ENCODE measurements at places on chromosomes 5 and 9. TPM values are rescaled to one million over a fixed set of nuclear protein-coding genes. Genes with fewer than 3 reads are reported as not detected.
A peak's percentile ranks its signal among the peaks of the same experiment; 100 is the strongest.

The ENG gene
- 94.3 TPM for total RNA-seq

DNA sequence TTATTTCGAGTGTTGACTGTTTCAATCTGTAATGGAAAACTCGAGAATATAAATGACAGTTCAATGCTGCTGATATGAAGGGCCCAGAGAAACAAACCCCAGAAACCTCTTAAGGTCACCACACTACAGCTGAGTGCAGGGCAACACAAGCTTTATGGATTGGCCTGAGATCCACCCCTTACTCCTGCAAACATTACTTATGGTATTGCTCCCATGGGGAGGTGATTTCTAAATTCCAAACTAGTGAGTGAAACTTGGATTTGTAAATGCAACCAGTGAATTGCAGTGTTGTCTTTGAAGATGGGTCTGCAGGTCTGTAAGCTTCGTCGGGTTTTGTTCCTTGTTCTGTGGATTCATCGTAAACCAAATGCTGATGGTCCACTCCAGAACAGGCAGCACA, 85.4 kb downstream of the NTRK2 start:
- no peak for DNase-seq

DNA sequence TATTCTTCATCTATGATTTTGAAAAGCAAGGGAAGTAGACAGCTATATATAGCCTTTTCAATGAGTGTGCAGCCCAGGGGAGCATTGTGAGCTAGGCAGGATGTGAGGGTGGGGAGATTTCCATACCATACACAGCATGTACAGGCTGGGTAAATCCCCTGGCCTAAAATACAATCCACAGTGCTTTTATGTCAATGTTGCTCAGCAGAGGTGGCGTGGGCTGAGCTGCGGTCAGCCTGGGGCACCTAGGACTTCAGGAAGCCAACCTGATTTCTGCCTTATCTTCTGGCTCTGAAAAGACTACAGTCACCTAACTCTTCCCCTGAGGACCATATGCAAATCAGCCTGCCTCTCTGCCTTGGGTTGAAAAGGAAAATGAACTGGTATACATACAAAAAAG, 6.3 kb upstream of the GARIN3 start:
- no peak for DNase-seq

GRCh38 chr5:55989860-55990259, 4.9 kb downstream of the IL6ST start:
- DNase-seq = no peak

The SPATA31E1 gene
- not detected for total RNA-seq

- no peak for DNase-seq
These were observed 93.3 kb downstream of the SLF1 start for GRCh38 chr5:94711785-94712184.

GRCh38 chr5:150639377-150639692, 1.1 kb upstream of the SYNPO start:
- no peak for DNase-seq

- no peak for DNase-seq
These were observed 343.1 kb downstream of the CTNND2 start for GRCh38 chr5:11560915-11561697.

The C5orf58 gene
- 0.52 TPM for total RNA-seq

- peak; percentile 18 for DNase-seq
These were observed 58.6 kb downstream of the DIAPH1 start for GRCh38 chr5:141560151-141560550.

DNA sequence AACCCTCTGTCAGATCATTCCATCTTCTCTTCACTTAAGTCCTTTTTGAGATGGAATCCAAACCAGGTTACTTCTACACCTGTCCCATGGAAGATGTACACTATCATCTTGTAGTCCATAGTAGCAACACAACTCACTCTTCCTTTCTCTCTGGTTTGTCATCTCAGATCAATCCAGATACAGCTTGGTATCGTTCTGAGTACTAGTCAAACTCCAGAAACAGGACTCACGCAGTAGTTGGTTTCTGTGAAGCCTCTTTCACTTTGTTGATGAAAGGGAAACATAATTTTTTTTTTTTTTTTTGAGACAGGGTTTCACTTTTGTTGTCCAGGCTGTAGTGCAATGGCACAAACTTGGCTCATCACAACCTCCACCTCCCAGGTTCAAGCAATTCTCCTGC, 484.0 kb downstream of the PRDM9 start:
- DNase-seq = no peak

- DNase-seq = no peak
These were observed 10.6 kb upstream of the SH3RF2 start for GRCh38 chr5:145925803-145926202.

GRCh38 chr9:129582855-129583254, 38.0 kb downstream of the C9orf50 start:
- no peak for DNase-seq

GRCh38 chr5:168530621-168531150, 1.6 kb downstream of the FBLL1 start:
- no peak for DNase-seq

GRCh38 chr5:174176511-174176910, 131.0 kb downstream of the NSG2 start:
- DNase-seq = no peak

GRCh38 chr5:61399679-61400078, 67.6 kb downstream of the ZSWIM6 start:
- DNase-seq = no peak

- DNase-seq = no peak
These were observed 540.5 kb downstream of the KCTD16 start for GRCh38 chr5:144711172-144711571.

GRCh38 chr5:893137-893506, 438 bp downstream of the TRIP13 start:
- DNase-seq = no peak

GRCh38 chr5:172757394-172758010, 13.5 kb downstream of the DUSP1 start:
- DNase-seq = no peak

The SHISAL2B gene
- total RNA-seq = not detected

- no peak for DNase-seq
These were observed 188.7 kb downstream of the LURAP1L start for GRCh38 chr9:12963537-12963936.

The TMEM8B gene
- 36.2 TPM for total RNA-seq

DNA sequence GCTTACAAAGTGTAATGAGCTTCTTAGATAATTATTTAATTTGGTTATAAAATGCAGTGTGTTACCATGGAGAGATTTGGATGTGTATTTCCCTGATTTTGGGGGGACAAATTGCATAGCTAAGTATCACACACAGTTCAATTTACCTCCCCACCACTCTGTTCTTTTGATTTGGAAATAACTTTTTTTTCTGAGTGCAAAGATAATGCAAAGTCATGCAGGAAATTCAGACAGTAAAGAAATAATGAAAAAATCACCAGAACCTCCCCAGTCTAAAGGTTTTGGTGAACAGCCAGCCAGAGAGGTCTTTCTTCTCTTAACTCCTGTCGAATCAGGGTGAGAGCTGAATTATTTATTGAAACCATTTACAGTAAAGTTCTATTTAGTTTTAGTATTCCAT, 3.2 kb downstream of the ADGRV1 start:
- no peak for DNase-seq

The ZNF483 gene
- total RNA-seq = 18.7 TPM

DNA sequence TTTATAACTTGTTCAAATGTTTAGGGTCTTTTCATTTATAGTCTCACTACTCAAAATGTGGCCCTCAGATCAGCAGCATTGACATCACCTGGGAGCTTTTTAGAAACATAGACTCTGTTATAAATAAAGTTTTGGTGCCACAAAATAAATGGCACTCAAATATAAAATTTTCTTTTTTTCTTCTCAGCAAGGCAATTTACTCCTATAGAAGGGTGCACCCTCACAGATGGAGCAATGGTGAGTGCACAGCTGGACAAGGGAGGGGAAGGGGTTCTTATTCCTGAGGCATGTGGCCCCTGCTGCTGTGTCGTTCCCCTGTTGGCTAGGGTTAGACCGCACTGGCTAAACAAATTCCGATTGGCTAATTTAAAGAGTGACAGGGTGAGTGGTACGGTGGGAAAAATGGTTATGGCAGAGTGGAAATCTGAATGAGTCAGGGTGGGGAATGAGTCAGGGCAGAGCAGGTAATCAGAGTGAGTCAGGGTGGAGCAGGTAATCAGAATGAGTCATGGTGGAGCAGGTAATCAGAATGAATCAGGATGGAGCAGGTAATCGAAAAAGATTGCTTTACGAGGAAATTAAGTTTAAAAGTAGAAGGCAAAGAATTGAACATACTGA, 31.8 kb upstream of the C7 start:
- DNase-seq = no peak

The RNF44 gene
- total RNA-seq = 74.9 TPM

The TAF11L10 gene
- total RNA-seq = not detected

- DNase-seq = no peak
These were observed 32.7 kb upstream of the ADAMTSL1 start for GRCh38 chr9:18441261-18441660.

The OLFML2A gene
- 12.7 TPM for total RNA-seq

- no peak for DNase-seq
These were observed 15.3 kb downstream of the MEF2C start for GRCh38 chr5:88867638-88868037.

Data from mucosa of gallbladder (tissue), 1 donor.